ENCODE measurements at places on chromosomes 11 and 22.

- DNase-seq: no peak
These were observed at the start of gene NFAM1 for GRCh38 chr22:42432020-42432596. Gene NFAM1, minus strand, starts transcription at chr22:42432403. Its CDS starts 46 bp downstream, at chr22:42432357.

DNA sequence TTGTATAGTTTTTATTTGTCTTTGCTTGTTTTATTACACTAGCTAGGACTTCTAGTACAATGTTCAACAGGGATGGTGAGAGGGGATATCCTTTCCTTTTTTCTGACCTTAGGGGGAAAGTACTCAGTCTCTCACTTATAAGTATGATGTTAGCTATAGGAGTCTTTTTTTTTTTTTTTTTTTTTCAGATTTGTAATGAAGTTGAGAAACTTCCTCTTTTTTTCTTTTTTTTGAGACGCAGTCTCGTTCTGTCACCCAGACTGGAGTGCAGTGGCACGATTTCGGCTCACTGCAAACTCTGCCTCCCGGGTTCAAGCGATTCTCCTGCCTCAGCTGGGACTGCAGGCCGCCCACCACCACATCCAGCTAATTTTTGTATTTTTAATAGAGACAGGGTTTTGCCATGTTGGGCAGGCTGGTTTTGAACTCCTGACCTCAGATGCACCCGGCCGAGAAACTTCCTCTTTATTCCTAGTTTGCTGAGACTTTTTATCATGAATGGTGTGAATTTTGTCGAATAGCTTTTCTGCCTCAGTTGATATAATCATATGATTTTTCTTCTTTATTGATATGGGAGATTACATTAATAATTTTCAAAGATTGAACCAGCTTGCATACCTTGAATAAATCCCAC is 10.9 kb downstream of the TRIM22 start:
- DNase-seq: no peak

- DNase-seq: peak; percentile 58
These were observed 33.8 kb downstream of the NEAT1 start for GRCh38 chr11:65456418-65456817.

DNA sequence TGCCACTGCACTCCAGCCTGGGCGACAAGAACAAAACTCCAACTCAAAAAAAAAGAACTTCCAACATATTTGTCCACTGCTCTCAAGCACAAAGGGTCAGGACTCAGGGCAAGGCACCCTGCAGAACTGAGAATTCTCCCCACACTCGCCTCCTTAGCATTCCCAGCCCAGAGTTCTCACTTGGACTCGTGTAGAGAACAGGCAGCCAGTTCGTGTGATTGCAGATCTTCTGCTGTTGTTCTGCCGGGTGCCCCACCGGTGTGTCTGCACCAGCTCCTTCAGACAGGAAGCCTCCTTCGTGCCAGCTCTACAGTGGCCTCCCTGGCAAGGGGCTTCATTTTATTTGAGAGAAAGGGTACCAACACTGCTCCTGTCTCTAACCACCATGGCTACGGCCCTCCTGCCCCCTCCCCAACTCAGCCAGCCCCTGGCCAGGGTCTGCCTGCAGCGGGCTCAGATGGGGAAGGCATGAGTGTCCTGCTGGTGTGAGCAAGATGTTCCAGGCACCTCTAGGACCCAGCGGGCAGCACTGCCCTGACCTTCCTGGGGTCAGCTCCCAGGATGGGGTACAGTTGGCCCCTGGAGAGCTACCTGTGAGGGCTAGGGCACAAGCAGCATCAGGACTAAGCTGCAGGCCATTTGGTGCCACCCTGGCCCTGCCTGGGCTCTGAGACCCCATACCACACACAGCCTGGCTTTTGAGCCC is 19.5 kb upstream of the SCGB1A1 start:
- DNase-seq: no peak

DNA sequence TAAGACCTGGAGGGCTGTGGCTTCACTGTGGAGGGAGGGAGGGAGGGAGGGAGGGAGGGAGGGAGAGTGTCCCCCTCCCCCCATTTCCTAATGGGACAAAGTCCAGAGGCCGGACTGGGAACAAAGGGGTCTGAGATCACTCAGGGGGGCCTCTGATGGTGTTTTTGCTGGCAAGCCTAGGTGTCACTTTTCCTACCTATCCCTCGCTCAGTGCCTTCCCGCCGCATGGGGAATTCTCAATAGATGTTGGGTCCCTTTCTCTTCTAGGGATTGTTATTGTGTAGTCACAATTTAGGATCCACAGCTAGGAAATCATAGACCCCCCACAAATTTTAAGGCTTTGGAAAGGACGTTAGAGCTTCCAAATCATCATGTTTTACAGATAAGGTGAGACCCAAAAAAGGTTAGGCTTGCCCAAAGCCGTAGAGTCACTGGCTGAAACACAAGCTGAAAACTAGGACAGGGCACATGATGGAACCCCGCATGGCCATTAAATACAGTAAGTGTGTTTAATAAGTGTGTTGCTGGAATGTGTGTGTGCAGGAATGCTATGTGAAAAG is 4.8 kb upstream of the FTH1 start:
- DNase-seq: no peak

DNA sequence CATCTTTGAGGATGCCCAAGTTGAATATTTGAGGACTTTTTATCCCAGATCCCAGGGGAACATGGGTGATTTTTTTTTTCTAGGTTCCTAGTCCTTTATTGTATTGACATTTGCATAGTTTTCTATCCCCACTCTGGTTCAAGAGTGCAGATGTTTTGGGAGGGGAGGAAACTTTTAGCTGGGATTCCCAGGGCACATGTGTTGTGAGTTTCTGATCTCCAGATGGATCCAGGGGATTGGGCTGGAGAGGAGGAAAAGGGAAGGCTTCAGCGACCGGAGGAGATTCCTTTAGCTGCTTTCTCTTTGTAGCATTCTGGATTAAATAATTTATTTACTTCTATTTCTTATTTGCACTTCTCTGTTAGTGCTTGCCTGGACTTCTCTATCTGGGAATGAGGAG is 14.7 kb upstream of the SORL1-AS1 start:
- DNase-seq: no peak

GRCh38 chr11:15742626-15743519 is 613.5 kb downstream of the SOX6 start:
- DNase-seq: no peak

- no peak for DNase-seq
These were observed 16.4 kb downstream of the KCNJ5 start for GRCh38 chr11:128907585-128907984.

- DNase-seq: no peak
These were observed 41.1 kb downstream of the PHF21B start for GRCh38 chr22:44968736-44969135.

- DNase-seq: no peak
These were observed 358.0 kb downstream of the DLG2 start for GRCh38 chr11:85269109-85269508.

DNA sequence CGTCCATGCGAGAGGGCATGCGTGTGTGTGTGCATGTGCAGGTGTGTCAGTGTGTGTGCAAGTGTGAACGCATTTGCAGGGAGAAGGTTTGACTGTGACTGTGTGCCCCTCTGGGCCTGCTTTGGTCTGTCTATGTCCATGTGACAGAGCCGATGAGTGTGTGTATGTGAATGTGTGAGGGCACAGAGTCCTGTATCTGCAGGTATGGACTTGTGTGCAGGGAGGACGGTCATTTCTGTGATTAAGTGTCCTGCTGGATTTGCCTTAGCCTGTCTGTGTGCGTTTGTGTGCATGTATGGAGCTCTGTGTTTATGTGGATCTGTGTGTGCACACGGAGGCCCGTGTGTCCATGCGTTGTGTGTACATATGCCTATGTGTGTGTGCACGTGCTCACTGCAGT is 5.4 kb downstream of the EMID1 start:
- DNase-seq: no peak

- DNase-seq: no peak
These were observed 6.7 kb downstream of the SYNGR1 start for GRCh38 chr22:39356464-39356863.

- DNase-seq: no peak
These were observed 118.1 kb downstream of the ETS1 start for GRCh38 chr11:128469220-128469619.

DNA sequence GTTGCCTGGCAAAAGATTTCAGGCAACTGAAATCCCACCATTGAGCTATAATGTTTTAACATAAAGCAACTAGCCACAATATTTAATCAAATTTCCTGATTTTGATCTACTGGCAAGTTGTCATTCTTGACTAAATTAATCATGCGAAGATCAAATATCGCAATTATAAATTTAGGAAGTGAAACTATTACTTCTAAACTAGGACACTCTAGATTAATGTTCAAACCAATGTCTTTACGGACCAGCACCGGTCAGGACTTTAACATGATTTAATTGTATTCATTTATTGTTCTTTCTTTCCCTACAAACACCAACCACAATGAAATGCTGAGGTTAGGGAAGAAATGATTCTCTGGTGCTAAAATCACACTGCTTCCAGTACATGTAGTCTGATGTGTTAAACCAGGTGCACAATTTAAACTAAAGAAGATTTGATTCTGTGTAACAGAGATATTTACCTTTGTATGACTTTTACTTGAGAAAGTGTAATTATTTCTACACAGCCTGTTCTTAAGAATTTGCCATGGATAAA is 14.9 kb downstream of the GAS2 start:
- no peak for DNase-seq

DNA sequence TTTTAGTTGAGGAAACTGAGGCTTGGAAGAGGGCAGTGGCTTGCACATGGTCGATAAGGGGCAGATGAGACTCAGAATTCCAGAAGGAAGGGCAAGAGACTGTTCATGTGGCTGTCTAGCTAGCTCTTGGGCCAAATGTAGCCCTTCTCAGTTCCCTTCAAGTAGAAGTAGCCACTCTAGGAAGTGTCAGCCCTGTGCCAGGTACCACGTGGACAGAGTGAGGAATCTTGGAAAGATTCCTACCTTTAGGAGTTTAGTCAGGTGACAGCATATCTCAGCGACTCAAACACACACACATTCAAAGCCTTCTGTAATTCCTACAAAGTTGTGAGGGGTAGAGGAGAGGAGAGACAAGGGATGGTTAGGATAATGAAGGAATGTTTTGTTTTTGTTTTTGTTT is 18.3 kb downstream of the PIK3IP1 start:
- DNase-seq: no peak

DNA sequence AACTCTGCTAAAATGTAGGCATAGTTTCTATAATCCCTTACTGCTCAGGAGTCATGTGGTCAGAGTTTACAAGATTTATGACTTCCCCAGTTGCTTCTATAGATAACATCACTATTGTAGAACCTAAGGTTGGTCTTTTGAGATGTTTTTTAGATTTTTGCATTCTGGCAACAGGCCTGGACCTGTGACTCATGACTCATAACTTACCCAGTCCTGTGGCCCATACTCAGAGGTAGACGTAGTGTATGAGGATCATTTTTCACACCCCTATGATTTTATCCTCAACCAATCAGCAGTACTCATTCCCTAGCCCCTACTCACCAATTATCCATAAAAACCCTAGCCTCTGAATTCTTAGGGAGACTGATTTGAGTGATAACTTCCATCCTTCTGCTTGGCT is 384.4 kb upstream of the DDI1 start:
- DNase-seq: peak; percentile 62

DNA sequence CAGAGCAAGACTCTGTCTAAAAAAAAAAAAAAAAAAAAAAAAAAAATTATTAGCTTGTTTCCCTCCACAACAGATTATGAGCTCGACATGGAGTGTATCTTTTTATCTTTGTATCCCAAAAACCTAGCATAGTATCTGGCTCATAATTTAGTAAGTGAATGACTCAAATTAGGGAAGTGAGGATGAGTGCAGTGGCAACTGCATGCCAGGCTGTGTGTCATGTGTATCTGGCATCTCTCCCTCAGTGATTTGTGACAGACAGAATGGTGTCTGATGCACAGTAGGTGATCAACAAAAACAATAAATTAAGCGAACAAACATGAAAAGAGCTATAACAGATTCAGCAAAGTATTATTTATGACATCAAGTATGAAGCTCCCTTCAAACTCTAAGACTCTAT is 7.2 kb downstream of the STK33 start:
- DNase-seq: no peak

DNA sequence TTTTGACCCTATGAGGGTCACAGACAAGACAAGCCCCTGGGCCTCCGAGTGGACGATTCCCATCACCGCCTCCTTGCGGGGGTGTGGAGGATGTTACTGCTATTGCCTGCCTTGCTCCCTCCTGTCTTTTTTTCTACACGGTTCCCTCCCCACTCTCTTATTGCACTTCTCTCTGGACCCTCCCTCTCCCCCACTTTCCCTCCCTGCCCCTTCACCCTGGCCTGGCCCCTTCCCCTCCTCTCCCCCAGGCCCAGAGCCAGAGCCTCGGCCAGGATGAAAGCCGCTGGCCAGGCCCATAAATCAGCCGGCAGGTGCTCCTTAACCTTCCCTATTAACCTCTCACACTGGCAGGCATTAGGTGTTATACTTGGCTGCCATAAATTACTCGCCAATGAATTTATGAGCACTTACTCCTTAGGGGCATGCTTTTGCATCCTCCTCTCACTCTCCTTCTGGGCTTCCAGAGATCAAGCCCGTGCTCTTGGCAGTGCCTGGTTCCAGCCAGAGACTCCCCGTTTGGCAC is 18.3 kb upstream of the ALX4 start:
- no peak for DNase-seq

DNA sequence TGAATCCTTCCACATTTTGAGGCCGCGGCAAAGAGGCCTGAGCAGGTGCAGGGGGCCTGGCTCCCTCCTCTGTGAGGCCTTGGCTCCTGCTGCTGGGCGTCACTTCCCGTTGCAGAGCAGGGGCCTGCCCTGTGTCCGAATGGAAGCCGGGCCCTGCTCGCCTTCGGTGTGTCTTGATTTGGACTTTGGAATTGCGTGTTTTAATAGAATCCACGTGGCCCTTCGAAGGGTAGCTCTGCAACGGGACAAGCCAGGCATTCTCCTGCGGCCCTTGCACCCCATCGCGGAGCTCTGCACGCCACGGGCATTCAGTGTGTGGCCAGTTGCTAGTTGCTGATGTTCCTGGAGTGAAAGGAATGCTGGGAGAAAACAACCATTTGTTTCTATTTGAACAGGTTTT is 25.8 kb downstream of the SAMM50 start:
- no peak for DNase-seq

Measured in GM04503 (cell line).